SK-MEL-5 (cell line): ENCODE measurements at places on chromosomes 16 and 17. TPM values are rescaled to one million over a fixed set of nuclear protein-coding genes. Genes with fewer than 3 reads are reported as not detected.

ZG16B gene
- total RNA-seq, result not detected in 2 replicates

DNA sequence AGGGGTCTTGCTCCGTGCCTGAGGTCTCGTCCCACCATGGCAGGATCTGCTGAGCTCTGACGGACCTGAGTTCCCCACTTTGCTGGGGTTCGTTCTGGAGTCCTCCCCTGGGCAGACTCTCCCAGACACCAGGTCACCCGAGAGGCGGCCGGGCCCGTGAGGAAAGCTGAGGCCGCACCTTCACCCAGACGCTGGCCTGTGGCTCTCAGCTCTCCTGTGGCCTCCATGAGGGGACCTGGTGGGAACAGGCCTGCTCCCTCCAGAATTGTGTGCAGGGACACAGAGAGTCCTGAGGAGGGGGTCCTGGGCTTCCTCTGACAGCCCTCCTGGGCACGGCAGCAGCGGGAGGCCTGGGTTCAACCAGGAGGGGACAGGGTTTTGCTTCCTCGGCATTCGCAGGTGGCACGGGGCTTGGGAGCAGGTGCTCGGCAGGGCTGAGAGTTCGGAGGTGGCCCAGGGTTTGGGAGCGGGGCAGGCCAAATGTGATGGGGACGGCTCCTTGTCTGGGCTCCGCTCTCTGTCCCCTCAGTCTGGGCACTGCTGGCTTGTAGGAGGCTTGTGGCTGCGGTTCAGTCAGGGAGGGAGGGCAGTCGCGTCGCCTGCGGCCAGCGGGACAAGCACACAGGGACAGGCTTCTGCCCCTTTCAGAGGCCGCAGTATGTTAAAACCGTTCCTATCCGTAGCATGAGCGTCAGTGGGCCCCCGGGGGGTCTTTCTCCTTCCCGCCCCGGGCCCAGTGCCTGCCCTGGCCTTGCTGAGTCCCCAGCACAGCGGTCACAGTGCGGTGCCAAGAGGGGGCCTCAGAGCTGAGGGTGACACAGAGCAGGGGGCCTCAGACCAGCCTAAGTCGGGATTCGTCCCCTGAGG is 8.1 kb upstream of the SNAI3 start:
- DNase-seq, result no peak

DNA sequence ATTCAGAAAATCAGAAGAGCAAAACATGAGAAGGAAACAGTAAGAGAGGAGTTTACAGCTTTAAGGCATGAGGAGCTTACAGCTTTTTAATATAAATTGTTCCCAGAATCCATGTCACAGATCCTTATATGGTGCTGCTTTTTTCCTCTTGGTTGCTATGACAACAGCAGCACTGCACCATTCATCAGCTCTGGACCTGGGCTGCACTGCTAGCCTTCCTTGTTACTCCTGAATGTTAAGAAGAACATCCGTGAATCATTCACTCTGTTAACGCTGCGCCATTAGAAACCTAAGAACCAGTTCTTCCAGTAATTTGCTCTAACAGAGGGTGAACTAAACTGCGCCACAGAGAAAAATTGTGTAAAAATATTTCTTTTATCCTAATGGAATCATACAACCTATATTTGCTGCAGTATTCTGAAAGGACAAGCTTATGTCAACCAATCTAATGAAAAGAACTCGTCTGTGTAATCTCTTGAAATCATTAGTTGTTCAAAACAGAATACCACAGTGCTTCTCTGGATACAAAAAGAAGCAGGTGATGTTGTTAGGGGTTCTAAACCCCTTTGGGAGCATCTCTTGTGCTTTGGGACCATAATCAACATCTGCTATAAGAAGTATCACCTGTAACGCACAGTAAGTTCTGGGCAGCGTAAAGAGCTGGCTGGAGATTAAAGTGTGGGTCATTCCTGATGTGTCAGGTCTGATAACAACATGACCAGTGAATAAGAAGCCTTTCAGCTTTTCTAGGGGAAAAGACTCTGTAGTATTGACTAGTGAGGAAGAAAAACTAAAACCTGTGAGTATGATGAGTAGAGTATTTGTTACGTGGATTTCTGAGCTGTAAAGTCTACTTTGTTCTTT is 151.2 kb downstream of the TANC2 start:
- peak; percentile 34 for DNase-seq

TBC1D3H gene
- total RNA-seq, result not detected in 2 replicates

DNAI2 gene
- total RNA-seq, result not detected in 2 replicates
